ENCODE measurements at places on chromosomes 1 and 21.

- no peak for DNase-seq
Measured at GRCh38 chr1:241638909-241639622, 1.1 kb downstream of the CHML start.

GRCh38 chr21:14870853-14871149 lies 194.0 kb downstream of the NRIP1 start:
- no peak for DNase-seq

DNA sequence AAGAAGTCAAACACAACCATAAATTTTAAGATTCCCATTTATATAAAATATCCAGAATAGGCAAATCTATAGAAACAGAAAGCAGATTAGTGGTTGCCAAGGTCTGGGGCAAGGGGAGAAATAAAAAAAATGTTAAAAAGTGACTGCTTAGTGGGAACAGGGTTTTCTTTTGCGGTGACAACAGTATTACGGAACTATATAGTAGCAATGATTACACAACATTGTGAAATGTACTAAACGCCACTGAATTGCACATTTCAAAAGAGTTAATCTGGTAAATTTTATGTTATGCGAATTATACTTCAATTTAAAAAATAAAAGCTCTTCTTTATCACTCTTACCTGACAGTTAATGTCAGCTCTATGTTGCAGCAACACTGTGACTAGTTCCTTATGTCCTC lies 105.2 kb downstream of the ACBD6 start:
- peak; percentile 86 for DNase-seq

- no peak for DNase-seq
Measured at GRCh38 chr1:6465461-6466005, 440 bp downstream of the TNFRSF25 start.

- no peak for DNase-seq
Measured at GRCh38 chr1:200909757-200910239, 15.1 kb downstream of the INAVA start.

DNA sequence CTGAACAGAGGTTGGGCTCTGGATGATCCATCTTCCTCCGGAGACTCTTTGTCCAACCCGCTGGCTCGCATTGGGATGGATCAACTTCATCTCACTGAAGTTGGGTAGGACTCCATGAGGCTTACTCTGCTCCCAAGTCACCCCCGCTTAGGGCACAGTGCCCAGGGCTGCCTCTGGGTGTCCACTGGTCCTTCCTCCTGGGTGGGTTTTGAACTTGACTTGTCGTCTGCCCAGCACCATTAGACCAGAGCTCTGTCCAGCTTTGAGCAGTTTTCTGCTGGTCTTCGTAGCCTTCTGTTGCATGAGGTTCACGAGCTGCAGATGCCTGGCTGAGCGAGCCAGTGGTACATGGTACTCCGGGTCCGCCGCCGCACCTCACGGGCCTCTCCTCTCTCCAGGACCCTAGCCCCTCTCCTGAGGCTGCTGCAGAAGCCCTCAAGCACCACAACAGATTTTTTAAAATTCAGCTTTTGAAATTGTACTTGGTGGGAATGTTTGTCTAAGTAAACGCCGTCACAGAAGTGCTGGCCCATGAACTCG lies 33.8 kb upstream of the COL6A1 start:
- no peak for DNase-seq

DNA sequence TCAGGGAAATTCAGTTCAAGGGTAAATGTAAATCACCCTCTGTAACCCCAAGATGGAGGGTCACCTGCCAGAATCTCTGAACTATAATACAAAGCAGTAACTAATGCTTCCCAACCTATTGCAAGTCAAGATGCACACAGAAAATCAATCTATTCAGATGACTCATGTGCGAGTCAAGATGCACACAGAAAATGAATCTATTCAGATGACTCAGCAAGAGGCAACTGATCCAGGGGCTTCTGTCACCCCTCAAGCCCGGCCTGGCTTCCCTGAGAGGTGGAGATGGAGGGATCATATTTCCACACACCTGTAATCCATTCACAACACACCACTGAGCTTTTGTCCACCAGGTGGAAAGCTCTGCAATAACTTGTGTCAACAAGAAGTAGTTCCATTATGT lies 17.4 kb upstream of the HIVEP3 start:
- DNase-seq, result no peak

- peak; percentile 61 for DNase-seq
Measured at GRCh38 chr21:33761441-33762036, 119.2 kb downstream of the ITSN1 start.

- no peak for DNase-seq
Measured at GRCh38 chr1:42784946-42785693, at the start of gene TMEM269. Gene TMEM269, plus strand, starts transcription at chr1:42784991. Its CDS starts 4,903 bp downstream, at chr1:42789894.

DNA sequence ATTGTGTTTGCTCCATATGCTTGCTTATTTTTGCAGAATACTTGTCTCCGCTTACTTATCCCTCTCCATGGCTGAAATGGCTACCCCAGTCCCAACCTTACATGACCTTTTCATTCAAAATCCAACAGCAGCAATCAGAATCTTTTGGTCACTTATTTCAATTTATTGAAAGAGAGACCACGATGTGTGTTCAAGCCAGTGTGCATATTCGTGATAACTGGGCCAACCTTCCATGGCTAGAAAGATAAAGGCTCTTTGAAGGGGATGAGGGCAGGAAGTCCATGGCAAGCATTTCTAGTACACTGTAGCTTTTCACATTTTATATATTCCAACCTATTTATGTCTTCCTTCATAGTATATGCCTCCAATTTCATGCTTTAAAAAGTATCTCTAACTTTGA lies 23.1 kb downstream of the HSD11B1 start:
- DNase-seq, result no peak

GRCh38 chr1:30837653-30838052 lies 70.9 kb downstream of the SDC3 start:
- DNase-seq, result no peak

GRCh38 chr21:25313829-25314228 lies 293.5 kb downstream of the MRPL39 start:
- DNase-seq, result no peak

DNA sequence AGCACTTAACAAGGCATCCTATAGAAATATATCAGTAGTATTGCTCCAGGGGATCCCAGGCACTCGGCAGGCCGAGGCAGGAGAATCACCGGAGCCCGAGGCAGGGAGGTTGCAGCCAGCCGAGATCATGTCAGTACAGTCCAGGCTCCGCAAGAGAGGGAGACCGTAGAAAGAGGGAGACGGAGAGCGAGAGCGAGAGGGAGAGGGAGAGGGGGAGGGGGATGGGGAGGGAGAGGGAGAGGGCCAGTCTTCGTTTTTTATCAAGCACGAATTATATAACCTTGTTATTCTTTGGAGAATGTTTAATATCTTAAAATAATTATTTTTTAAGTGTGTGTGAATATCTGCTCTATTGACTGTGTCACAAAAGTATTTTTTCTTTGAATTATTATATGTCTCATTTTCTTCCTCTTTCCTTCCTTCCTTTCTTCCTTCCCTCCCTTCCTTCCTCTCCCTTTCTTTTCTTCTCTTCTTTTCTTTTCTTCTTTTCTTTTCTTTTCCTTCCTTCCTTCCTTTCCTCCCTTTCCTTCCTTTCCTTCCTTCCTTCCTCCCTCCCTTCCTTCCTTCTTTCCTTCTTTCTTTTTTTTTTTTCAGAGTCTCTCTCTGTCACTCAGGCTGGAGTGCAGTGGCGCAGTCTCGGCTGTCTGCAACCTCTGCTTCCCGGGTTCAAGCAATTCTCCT lies 233.7 kb downstream of the SRGAP2C start:
- no peak for DNase-seq

GRCh38 chr1:221742555-221743415 lies 896 bp upstream of the DUSP10 start:
- DNase-seq, result peak; percentile 81

DNA sequence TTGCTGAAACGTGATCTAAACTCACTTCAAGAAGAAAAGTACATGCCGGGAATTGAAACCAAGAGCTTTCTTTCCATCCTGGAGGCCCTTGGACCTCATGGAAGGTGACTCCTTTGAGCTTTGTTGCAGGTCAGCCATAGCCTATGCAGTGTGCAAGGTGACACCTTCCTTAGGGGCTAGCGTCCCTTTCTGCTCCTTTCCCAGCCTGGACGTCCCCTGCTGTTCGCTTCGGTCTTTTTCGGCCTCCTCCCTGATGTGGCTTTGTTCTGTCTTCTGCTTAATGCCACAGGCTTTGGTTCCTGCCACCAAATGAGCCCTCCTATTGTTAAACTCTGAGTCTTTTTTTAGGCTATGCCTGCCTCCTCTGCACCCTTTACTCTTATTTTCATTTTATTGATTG lies 308.8 kb downstream of the BRINP2 start:
- no peak for DNase-seq

DNA sequence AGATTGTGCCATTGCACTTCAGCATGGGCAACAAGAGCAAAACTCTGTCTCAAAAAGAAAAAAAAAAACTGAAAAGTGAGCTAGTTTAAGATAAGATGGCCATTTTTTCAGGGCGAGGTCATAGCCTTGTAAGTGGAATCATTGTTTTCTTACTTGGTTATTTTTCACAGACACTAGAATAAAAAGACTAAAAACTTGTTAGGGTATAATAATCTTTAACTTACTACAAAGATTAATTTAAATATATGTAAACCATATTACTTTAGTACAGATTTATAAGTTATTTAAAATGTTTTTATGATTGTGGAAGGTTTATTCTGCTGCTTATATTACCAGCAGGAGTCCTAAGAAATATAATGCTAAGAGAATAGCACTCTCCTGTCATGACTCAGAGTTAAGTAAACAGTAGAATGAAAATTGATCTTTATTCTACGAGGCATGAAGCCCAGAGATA lies 23.5 kb downstream of the ANGPTL1 start:
- DNase-seq, result no peak

DNA sequence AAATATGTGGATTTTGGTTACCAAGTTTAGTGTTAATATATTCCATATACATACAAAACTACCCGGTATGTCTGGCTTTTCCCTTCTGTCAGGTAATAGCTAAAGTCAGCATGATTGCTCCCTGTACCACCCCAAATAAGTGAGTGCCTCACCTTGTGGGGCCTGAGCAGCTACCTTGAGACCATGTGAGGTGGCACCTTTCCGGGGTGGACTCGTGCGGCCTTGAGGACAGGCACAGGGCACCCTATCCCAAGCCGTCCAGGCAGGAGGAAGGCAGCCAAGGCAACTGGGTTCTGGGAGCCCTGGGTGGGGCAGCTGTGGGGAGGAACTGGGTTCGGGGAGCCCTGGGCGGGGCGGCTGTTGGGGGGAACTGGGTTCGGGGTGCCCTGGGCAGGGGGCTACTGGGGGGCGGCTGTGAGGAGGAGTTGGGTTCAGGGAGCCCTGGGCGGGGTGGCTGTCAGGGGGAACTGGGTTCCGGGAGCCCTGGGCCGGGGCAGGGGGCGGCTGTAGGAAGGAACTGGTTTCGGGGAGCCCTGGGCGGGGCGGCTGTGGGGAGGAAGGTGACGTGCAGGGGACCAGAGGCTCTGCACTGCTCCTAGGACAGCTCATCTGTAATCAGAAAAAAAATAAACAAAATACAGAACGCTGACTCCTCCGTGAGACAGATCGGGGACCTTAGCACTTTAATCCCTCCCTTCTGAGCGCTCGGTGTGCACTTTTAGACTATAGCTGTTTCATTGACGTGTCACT lies 63.3 kb downstream of the POFUT2 start:
- no peak for DNase-seq

- DNase-seq, result no peak
Measured at GRCh38 chr21:44038063-44038462, 26.0 kb downstream of the TRAPPC10 start.

DNA sequence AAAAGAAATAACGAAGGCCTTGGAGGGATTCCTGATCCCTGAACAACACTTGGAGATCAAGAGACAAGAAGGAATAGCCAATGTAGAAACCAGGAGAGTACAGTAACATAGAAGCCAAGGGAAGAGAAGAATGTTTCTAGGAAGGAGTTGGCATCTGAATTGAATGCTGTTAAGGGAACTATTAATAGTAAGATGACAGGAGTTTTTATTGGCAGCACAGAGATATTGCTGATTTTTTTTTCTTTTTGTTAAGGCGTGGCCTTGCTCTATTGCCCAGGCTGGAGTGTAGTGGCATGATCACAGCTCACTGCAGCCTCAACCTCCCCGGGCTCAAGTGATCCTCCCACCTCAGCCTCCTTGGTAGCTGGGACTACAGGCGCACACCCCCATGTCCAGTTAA lies 9.6 kb upstream of the SFT2D2 start:
- no peak for DNase-seq

DNA sequence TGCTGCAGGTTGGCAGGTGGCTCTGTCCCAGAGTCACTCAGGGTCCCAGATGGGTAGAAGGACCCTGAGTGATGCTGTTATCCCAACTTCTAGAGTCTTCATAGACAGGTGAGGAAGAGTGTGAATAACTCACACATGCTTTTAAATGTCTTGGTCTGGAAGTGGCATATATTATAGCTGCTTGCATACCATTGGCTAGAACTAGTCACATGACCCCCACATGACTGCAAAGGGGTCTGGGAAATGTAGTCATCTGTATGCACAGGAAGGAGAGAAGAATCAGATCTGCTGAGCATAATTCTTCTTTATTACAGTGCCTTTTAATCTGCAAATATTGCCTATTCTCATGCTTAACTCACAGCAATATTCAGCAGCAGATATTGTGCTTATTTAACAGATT lies 28.2 kb upstream of the KLHDC7A start:
- DNase-seq, result no peak

DNA sequence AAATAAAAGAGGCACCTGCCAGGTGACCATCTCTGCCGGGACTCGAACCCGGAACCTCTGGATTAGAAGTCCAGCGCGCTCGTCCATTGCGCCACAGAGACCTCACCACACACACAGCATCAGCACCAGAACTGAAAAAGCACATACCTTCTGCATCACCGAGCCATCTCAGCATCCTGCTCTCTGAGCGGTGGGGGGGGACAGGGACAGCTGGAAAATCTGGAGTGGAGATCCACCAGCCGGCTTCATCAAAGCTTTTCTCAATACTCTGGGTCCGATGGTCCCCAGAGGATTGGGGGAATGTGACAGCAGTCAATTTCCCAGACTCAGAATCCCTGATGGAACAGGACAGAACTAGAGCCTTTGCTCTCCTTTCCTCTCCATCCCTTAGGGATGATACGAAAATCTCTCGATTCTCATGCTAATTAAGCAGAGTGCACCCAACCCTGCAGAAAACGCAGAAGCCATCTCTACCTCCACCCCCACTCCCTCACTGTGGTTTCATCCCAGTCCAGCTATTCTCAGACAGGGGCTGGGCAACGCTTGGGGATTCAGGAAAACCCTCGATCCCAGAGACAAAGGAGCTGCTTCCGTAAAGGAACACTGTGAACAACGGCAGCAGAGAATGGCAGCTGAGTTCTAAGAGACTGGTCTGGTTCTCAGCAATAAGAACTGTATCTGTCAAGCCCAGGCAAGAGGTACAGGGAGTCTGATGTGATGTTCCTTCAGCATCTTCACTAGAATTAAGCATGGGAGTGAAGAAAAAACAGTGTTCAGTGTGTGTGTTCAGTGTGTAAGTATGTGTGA lies 29.6 kb upstream of the CADM3 start:
- DNase-seq, result no peak

GRCh38 chr1:219086956-219087469 lies 86.7 kb upstream of the LYPLAL1 start:
- DNase-seq, result peak; percentile 57

DNA sequence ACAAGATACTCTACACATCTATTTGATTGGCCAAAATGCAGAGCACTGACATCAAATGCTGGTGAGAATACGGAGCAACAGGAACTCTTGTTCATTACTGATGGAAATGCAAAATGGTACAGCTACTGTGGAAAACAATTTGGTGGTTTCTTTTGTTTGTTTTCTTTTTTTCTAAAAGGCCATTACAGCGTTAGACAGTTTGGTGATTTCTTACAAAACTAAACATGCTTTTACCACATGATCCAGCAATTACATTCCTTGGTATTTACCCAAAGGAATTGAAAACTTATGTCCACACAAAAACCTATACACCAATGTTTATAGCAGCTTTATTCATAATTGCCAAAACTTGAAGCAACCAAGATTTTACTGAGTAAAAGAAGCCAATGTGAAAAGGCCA lies 66.4 kb upstream of the FBXO28 start:
- no peak for DNase-seq

GRCh38 chr1:43570277-43570676 lies 39.6 kb downstream of the PTPRF start:
- no peak for DNase-seq
